ENCODE measurements at places on chromosomes 1 and 21.
A peak's percentile ranks its signal among the peaks of the same experiment; 100 is the strongest.

- no peak for DNase-seq
Observed at GRCh38 chr1:246947255-246947654, 15.5 kb upstream of the AHCTF1 start.

GRCh38 chr1:166870584-166870983, 5.5 kb downstream of the TADA1 start:
- DNase-seq: no peak

GRCh38 chr1:151783796-151784195, 6.5 kb downstream of the TDRKH start:
- DNase-seq: no peak

- DNase-seq: no peak
Observed at GRCh38 chr1:12580054-12580887, 37.7 kb downstream of the DHRS3 start.

GRCh38 chr1:171167785-171168184, 17.3 kb upstream of the FMO2 start:
- no peak for DNase-seq

GRCh38 chr1:60657926-60658325, 424.4 kb upstream of the NFIA start:
- DNase-seq: no peak

GRCh38 chr1:8182034-8182761, 135.7 kb upstream of the SLC45A1 start:
- peak; percentile 80 for DNase-seq

Measured in activated CD4-positive, alpha-beta T cell treated with anti-CD3 and anti-CD28 coated beads, Interleukin-2, Interleukin-4, amounts not matched to agents 100 ng/mL and 50 ng/mL, durations not matched to agents 16 hours and 8 hours (primary cell).